GM13976 (cell line): ENCODE measurements at places on chromosomes 7 and 10.

DNA sequence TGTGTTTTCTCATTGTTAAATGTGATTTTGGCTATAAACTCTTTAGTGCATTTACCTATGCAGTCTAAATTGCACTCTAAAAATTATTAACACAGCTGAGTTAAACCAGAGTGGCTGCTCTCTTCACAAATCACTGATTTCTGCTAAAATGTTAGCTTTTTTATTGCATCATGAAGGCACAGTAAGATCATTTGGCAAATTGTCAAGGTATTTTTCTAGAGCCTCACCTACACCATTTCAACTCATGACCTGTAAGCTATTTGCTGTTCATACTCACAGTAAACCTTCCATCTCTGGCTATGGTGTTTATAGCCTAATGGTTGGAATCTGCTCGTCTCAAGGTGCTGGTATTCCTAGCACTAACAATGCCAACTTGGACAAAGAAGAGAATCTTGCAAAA is 25.7 kb downstream of the NDUFB2 start:
- DNase-seq, result no peak

GRCh38 chr7:111162692-111163091 is 71.8 kb downstream of the LRRN3 start:
- no peak for DNase-seq

DNA sequence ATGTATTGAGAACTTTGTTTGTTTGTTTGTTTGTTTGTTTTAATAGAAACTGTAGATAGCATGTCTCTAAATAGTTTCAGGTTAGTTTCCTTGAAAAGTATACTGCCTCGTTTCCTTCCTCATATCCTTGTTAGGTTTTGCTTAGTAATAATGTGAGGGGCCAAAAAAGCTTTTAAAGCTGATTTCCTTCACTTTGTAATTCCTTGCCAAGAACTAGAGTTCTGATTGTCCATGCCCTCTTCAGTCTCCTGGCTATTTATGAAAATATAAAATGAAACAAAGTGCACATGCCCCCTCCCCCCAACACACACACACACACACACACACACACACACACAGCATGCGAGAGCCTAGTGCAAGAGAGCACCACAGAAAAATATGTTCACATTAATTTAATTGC is 115.8 kb downstream of the FZD1 start:
- no peak for DNase-seq

GRCh38 chr7:29158795-29159423 is 12.6 kb upstream of the CPVL start:
- no peak for DNase-seq

DNA sequence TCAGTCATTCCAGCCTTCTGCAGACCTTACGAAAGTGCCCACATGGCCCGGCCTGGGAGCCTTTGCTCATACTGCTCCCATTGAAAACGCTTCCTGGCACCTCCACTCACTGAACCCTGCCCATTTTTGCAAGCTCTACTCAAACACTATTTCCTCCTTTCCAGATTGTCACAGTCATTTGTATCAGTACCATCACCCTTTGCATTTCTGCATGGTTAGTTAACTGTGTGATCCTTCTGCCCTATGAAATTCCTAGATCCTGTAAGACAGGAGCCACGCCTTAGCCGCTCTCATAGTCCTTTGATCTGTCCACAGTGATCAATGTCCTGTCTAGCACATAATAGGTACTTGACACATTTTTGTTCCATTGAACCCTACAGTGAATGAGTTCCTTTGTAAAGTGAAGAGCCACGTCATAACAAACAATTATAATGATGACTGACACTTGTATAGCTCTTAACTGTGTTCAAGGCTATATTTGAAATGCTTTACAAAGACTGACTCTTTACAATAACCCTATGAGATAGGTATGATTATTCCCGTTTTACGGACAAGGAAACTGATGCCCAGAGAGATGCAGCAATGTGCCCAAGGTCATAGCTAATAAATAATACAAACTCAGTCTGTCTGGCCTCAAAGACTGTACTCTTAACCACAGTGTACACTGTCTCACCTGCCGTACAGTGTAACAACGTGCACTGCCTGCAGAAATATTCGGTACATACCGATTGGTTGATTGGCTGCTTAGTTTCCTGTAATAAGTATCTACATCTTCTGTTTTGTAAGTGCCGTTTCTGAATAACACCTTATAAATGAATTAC is 16.6 kb upstream of the ITIH2 start:
- no peak for DNase-seq

GRCh38 chr7:100061518-100062193 is 12.1 kb downstream of the ZSCAN21 start:
- DNase-seq, result no peak

DNA sequence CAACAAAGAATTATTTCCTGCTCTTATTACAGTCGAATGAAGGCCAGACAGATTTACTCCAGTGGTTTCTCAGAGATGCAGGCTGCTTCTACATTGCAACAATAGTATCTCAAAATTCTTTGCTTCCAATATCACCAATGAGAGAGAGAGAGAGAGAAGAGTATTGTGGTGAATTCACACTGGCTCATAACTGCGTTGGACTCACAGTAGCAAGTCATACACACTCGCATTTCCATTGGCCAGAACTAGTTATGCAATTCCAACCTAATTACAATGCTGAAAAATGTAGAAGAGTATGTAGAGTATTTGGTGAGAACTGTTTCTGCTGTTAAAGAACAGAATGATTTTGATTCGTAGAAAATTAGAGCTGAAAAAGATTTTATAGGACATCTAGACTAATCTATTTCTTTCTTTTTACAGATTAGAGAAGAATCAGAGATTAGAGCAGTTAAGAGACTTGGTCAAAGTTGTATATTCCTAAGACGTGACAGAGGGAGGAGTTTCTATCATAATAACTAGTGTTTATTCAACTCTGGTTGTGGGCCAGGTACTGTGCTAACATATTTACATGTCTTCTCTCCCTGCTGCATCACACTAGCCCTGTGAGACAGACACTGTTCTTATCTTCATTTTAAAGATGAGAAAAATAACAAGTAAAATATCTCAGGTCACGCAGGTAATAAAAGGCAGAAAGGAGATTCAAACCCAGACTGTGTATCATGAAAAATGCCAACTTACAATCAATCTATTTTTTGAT is 34.6 kb upstream of the PDK4 start:
- no peak for DNase-seq

DNA sequence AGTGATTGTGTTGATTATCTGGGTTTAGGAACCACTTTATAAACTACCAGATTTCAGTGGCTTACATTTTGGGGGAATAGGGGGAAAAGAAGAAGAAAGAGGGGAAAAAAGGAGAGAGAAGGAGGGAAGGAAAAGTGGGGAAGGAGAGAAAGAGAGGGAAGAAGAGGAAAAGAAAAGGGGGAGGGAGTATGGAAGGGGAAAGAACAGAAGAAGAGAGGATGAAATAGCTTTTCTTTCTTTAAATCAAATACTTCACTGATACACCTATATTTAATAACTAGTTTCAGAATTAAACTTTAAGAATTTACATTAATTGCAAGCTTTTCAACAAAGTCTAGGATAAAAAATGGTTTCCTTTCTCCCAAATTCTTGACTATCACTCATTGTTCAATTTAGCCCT is 289.6 kb downstream of the SDHAF3 start:
- DNase-seq, result no peak

DNA sequence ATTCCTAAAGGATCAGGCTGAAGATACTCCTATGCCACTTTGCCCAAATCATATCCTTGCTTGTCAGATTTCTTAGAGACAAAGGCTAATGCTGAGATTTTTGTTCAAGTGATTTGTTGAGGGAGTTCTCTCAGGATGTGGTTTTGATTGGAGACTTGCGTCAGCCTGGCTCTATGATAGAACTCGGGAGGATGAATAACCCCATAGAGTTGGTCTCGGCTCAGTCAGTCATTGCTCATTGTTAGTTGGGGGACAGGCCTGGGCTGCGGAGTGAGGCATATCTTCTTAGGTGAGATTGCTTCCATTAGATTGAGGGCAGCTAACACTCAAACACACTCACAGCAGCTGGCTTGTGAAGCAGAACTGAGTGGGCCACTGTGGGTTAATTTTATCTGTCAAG is 203.4 kb downstream of the KIF20B start:
- no peak for DNase-seq

GRCh38 chr7:135758531-135758932 is 9.9 kb upstream of the FAM180A start:
- no peak for DNase-seq

GRCh38 chr7:42928754-42929153 is 3.2 kb downstream of the PSMA2 start:
- no peak for DNase-seq

DNA sequence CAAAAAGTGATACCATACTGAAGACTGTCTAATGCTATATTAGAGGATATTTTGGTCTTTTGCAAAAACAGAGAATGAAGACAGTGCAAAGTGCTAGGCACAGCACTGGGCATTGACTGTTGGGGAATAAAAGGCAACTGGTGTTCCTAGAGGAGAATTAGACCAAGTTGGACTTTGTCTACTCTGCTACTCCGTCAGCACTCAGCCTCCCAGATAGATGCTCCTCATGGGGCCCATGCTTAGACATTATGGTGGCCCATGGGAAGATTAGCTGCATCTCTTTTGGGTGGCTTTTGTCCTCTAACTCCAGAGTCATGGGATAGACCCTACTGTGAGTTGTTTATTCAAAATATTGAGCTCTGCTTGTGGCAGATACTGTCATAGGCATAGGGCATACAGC is 113.5 kb downstream of the RBM20 start:
- DNase-seq, result no peak

GRCh38 chr7:115920367-115920766 is 110.2 kb downstream of the TFEC start:
- DNase-seq, result no peak

DNA sequence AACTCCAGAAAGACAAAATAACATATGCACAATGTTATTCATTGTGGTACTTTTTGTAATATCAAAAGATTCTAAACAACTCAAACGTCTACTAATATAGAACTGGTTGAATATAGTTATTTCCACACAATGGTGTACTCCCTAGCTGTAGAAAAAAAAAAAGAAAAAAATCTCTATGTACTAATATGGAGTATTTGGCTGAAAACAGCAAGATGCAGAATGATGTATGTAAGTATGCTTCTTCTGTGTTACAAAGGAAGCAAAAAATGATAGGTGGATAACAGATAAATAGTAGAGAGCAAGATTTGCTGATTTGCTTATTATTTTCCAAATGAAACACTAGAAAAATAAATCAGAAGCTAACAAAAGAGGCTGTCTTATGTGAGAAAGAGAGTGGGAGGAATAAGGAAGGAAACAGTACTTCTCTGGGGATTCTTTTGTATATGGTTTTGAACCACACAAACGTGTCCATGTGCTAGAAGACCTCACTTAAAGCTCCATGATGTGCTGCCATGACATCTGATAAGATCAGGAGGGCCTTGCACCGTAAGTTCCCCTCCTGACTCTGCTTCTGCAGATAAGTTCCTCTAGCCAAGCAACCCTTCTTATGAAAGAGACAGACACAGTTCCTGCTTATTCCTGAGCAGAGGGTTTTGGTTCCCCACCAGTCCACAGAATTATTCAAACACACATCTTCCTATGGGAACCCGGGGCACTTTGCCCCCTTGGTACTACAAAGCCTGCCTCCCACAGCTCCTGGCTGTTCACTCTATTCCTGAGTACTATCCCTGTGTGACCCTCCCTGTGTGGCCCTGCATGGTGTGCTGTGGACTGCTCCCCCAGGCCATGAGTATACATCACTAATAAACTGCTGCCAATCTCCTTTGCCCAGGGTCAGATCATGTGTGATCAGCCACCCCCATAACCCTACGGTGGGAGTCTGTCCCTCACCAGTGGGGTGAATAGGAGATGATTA is 159.1 kb downstream of the CCDC71L start:
- DNase-seq, result no peak
